Fibroblast of the conjunctiva (primary cell): ENCODE measurements at places on chromosomes 12 and 14.

DNA sequence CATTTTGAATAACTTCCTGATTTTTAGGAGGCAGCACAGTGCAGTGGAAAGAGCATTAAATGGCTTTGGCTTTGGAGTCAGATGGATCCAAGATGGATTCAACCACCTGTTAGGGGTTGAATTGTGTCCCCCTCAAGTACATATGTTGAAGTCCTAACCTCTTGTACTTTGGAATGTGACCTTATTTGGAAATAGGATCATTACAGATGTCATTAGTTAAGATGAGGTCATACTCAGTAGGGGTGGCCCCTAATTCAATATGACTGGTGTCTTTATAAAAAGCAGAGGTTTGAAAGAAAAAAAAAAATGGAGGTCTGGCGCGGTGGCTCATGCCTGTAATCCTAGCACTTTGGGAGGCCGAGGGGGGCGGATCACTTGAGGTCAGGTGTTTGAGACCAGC is 18.8 kb downstream of the ATP5MC2 start:
- DNase-seq, result no peak

DNA sequence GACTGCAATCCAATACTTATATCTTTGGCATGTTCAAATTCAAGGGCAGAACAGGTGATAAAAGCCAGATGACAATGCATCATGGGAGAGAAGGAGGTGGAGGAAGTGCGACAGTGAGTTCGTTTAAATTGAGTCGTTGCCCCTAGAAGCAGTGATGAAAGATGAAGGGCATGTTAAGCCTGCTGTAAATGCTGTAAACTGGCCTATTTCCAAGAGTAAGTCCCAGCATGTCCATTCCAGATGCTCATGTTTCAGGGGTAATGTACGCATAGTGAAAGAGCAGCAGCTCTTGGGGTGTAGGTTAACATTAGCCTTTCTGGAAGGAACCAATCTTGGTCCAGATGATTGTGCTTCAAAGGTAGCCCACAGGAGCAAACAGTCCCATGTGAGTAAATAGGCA is 97.1 kb downstream of the C2CD5 start:
- peak; percentile 20 for DNase-seq

DNA sequence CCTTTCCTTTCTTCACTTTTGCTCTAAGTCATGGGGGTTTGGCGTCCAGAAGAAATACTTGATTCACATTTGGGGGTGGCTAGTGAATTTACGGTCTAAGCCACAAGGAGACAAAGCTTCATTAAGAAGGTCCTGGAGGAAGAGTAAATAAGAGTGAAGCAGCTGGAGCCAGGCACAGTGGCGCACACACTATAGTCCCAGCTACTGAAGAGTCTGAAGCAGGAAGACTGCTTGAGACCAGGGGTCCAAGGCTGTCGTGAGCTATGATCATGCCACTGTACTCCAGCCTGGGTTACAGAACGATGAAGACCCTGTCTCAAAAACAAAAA is 23.3 kb downstream of the ACTN1 start:
- DNase-seq, result no peak

- DNase-seq, result no peak
These were observed 4.2 kb downstream of the RARG start for GRCh38 chr12:53227836-53228235.

DNA sequence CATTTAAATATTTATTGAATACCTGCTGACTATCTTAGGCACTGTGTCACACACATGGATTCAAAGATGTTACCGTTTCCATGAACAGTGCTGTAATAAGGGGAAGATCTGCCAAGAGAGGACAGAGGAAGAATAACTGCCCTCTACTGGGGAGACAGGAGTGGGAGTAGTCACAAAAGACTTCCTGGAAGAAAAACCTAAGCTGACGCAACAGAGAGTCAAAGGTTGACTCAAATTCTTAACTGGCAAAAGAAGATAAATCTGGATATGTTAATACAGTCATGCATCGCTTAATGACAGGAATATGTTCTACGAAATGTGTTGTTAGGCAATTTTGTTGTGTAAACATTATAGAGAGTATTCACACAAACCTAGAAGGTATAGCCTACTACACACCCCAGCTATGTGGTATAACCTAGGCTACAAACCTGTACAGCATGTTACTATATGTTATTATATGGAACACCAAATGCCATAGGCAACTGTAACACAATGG is 51.5 kb downstream of the DCAF5 start:
- DNase-seq, result peak; percentile 88

- DNase-seq, result no peak
These were observed 69.7 kb downstream of the SEC23A start for GRCh38 chr14:39033371-39033770.

- no peak for DNase-seq
These were observed 185.7 kb upstream of the NTF3 start for GRCh38 chr12:5246196-5246595.

DNA sequence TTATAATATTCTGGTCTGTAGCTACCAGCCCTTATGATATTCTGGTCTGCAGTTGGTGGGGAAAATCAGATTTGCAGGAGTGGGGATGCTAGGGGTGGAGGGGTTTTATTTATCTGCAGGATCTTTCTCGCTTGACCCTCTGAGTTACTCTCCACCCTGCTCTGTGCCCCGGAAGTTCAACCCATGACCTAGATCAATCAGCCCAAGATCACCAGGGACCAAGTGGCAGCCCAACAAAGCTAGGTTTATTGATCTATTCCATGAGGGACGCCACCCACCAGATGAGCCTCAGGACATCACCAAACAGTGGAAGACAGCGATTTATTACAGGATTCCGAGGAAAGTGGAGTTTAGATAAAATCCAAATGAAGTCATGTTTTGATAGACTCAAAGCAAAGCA is 25.8 kb upstream of the C12orf76 start:
- DNase-seq, result no peak

DNA sequence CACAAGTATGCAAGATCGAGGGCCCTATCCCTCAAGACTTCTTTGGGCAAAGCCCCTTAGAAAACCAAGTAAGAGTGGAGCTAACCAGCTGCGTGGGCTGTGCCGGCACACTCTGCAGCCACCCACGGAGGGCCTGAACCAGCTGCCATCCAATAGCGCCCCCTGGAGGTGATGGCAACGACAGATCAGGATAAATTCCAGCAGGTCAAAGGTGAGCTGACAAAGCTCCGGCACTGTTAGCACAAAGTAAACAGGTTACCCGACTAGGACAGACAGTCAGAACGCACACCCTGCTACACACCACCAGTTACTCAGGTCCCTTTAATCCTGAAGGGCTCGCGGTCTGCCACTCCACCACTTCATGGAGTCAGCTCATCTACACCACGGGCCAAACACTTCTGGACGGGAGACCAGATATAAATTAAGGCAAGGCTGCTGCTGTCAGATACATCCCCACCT is 4.9 kb downstream of the ZBTB39 start:
- peak; percentile 30 for DNase-seq

DNA sequence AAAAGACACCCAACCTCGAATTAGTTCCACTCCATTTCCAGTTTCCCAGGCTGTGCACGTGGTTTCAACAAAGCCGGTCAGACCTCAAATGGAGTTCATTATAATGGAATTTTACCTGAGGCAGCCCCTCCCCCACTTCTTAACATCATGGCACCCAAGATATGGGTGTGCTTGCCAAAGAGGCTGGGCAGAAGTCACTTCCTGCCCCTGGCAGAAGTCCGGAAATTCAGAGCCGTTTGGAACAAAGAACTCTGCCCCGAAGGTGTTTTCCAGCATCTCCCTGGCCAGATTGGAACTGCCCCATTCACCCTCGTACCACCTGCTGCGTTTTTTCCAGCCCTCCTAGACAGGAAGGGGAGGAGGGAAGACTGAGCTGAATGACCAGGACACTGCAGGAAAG is 8.2 kb downstream of the VDR start:
- DNase-seq, result no peak

DNA sequence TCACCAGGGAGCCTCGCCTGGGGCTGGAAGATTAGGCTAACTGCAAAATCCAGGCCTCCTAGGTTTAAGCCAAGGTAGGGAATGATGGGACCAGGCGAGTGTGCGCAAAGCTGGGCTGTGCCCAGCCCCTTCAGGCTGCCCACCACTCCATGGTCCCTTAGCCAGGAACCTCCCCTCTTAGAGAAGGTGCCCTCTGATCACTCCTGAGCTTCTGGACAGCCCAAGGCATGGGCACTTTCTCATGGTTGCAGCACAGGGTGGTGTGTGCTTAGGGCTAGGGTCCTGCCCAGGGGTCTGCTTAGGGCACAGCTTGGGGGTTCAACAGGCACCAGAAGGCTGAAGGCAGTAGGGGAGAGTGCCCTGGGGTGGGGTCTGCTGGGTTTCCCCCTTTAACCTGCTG is 69.0 kb downstream of the PRIMA1 start:
- no peak for DNase-seq

DNA sequence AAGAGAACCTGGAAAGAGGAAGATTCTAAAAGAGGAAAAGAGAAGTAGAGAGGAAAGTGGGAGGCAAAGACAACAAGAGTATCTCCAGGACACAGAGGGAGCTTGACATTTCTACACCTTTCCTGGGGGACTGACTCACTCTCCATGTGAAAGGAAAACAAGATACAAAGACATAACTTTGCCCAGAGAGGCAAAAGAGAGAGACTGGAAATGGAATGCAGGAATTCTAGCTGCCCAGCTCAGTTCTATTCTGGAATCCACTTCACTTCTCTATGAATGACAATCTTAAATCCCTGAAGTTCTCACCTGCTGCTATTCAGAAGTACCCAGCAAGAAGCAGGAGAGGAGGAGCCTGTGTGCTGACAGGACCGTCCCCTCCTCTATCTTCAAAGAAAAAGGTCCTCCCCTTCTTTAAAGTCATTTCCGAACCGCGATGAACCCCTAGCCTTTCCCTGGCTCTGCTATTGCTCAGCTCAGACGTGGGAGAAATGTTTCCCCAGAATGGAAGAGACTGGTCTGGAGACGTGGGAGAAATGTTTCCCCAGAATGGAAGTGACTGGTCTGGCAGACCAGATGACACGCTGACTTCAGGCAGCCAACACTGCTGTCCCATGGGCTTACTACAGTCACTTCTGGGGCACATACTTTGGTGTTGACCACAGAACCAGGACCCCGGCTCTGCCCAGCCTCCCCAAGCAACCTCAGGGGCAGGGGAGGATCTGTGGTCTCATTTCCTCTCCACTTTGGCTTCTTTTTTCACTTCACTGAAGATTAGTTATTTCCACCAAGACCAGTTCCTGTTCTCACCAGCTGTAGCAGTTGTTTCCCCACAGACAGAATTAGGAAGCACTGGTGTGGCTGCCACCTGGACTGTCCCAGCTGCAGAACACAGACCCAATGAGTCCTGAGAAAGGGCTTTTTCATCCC is 8.3 kb downstream of the FMNL3 start:
- DNase-seq, result no peak

DNA sequence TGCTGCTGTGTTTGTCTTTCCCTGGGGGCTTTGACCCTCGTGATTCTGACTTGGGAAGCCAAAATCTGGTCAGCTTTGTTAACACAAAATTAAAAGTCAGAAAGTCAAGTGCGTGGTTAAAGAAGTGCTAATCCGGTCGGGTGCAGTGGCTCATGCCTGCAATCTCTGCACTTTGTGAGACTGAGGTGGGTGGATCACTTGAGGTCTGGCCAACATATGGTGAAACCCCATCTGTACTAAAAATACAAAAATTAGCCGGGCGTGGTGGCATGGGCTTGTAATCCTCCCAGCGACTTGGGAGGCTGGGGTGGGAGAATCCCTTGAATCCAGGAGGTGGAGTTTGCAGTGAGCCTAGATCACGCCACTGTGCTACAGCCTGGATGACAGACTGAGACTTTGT is 844.6 kb downstream of the VRK1 start:
- no peak for DNase-seq

- no peak for DNase-seq
These were observed 76.8 kb downstream of the FAR2 start for GRCh38 chr12:29225834-29226233.

- DNase-seq, result peak; percentile 74
These were observed 52.4 kb downstream of the BRMS1L start for GRCh38 chr14:35878272-35879150.

DNA sequence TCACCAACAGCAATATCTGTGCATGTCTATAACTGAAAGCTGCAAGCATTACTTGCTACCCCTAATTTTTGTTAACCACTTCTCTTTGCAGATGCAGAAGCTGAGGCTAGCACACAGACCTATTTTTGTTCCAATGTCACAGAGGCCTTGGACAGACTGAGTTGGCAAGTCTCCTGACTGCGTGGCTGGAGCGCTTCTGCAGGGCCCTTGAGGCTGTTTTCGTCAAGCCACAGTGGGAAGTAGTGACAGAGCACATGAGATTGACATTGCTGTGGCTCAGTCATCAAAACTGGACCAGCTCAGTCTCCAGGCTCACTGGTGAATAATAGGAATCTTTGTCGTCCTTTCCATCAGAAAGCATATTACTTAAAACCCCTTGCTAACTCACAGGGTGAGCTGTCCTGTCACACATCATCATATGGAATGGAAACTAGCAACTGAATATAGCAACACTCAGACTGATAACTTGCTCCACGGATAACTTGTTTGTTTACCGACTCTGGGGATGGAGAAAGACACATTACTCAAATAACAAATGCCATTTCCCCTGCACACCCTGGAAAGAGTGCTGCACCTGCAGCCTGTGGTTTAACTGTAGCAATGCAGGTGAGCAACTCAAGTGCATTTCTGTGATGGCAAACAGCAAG is 43.6 kb upstream of the DDX11 start:
- DNase-seq, result no peak

DNA sequence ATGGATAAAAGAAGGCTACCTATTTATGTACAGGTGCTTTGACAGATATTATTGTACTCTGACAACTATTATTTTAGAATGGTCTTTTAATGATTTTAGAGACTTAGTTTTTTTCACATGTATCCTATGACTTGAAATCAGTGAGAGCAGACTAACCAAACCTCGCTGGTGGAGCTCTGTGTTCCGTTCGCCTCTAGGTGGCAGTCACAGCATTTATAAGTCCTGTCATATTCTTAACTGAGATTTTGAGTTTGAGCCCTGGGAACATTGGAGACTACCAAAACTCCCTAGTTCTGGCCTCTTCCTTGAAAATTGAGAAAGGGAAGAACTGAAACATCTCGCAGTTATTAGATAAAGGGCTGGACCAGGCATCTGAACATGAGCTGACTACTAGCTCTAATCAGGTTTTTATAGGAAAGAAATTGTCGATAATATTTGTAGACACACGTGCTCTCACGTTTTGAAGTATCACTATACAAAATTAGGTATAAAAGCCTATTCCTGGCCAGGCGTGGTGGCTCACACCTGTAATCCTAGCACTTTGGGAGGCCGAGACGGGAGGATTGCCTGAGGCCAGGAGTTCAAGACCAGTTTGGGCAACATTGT is 48.3 kb downstream of the TTLL5 start:
- peak; percentile 83 for DNase-seq

- no peak for DNase-seq
These were observed 582 bp downstream of the SGPP1 start for GRCh38 chr14:63727231-63727735.

- peak; percentile 82 for DNase-seq
These were observed 102.3 kb downstream of the TRMT5 start for GRCh38 chr14:60878536-60878935.
